HT-29 (cell line): ENCODE measurements at places on chromosomes 5 and 9. TPM values are rescaled to one million over a fixed set of nuclear protein-coding genes. Genes with fewer than 3 reads are reported as not detected.

Gene OSMR
- not detected in 2 replicates for total RNA-seq

Gene MLANA
- total RNA-seq = not detected in 2 replicates

Gene CCL27
- total RNA-seq = not detected in 2 replicates

Gene BAAT
- 0.28 and 0.57 TPM in 2 replicates for total RNA-seq

Gene PMPCA
- 147 and 152 TPM in 2 replicates for total RNA-seq

Gene BSPRY
- 31.5 and 34.1 TPM in 2 replicates for total RNA-seq

Gene TERT
- total RNA-seq = 0.23 and 4.9 TPM in 2 replicates

DNA sequence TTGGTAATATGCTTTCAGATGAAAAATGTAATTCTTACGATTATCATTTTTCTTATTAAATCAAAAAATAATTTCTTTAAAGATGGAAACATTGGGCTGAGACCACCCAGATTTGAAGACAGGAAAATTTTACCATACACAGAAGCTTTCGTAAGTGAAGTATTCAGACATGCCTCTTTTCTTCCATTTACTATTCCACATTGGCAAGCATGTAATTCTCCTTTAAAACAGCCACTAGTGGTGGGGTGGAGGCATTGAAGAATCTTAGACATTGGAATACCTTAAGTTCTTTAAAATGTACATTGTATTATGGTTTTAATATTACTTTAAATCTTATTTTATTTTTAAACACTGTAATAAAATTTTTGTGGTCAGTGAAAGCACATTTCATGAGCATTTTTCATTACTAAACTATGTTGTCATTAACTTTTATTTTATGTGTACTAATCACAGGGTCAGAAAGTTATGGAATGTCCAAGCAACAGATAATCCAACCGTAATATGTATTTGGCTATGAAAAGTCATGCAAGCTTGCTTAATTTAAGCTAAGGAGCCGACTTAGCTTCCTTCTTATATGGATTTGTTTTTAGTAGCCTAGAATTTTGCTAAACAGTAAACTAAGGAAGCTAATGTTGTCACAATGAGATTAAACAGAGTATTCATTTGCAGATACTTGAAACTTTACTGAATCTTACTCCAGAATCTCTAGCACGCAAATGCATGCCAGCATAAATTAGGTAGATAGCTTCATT, 97.4 kb upstream of the ALDH1A1 start:
- peak; percentile 31 for DNase-seq

DNA sequence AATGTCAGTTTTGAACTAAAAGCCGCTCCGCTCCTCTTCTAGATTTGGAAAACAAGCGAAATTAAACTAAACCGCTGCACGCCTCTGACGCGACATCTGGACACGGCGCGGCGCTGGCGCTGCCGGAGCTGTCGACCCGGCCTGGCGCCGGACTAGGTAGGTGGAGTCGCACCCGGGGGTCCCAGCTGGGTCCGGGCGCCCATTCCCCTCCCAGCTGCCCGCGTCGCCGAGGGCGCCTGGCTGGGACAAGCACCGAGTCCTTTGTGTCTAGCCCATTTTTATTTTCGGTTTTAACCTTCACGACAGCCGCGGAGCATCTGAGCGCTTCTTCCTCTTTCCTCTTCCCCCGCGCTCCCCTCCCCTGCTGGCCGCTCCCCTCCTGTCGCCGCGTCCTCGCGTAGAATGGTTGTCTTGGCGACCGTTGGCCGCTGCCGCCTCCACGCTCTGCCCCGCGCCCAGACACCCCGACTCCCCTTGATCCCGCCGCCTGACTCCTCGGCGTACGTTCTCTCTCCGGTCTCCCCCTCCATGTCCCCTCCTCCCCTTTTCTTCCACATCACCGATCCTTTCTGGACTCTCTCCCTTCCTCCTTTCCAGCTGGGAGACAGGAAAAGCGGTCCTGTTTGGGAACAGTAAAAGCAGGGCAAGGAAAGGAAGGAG, 545 bp downstream of the CDKN2B-AS1 start:
- DNase-seq = peak; percentile 88

DNA sequence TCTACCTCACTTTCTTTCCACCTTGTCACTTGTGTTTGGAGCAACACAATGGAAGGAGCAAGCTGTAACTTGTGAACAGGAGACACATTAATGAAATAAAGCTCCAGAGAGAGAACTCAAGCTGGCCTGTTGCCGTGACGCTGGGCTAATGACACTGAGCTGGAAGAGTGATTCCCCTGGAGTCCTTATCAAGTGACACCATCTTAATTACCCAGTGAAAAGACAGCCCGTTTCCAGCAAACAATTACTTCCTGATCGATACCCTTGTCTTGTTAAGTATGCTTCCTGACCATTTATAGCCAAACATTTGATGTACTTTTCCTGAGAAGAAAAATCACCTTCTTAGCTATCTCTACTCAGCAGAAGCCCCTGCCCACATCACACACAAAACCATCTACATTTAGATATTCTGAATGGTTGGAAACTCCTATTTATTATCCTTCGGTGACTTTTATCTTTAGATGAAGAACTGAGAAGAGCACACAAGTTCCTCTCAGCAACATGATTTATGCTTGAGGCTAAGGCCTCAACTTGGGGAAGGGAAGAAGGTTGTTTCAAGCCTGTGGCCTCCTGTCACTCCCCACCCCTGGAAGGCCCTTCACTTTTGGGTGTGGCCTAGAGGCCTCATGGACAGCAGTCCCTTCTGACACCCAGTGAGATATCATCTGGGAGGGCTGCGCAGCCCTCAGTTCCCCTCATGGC, 34.1 kb downstream of the CRHBP start:
- peak; percentile 2 for DNase-seq

GRCh38 chr5:72531496-72532190, 24.4 kb upstream of the ZNF366 start:
- DNase-seq = no peak

GRCh38 chr5:79236362-79236969, 535 bp downstream of the JMY start:
- peak; percentile 46 for DNase-seq

DNA sequence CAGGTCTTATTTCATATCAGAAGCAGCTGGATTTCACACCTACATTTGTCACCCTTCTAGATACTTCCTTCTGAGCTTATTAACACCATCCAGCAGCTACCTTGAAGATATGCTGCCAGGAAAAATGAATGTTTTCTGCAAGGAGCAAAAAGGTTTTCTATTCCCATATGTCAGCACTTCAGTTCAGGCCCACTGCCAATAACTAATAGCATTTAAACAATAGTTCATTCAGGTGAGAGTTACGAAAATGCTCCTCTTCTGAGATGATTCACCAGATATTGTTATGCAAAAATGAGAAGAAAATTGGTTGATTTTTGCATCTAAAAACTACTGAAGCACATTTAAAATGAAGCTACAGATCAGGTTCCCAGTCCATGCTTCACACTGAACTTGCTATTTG, 56.4 kb upstream of the ISL1 start:
- no peak for DNase-seq

- DNase-seq = no peak
Measured at GRCh38 chr5:6517510-6517909, 68.9 kb downstream of the UBE2QL1 start.

DNA sequence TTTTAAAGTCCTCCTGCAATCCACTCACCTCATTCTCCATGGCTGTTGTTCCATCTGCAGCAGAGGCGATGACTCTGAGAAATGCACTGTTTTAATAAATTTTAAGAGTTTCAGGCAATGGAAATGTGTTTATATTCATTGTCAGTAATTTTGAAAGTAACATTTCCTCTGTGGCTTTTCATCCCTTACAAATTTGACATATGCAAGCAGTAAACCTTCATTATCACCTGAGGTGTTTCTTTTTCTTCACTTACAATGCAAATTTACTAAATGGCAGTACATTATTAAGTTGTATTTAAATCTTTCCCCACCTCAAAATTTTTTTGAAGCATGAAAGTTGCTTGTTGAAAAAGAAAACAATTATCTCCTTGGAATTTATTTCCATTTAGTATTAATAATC, 136.9 kb downstream of the DIRAS2 start:
- DNase-seq = no peak

DNA sequence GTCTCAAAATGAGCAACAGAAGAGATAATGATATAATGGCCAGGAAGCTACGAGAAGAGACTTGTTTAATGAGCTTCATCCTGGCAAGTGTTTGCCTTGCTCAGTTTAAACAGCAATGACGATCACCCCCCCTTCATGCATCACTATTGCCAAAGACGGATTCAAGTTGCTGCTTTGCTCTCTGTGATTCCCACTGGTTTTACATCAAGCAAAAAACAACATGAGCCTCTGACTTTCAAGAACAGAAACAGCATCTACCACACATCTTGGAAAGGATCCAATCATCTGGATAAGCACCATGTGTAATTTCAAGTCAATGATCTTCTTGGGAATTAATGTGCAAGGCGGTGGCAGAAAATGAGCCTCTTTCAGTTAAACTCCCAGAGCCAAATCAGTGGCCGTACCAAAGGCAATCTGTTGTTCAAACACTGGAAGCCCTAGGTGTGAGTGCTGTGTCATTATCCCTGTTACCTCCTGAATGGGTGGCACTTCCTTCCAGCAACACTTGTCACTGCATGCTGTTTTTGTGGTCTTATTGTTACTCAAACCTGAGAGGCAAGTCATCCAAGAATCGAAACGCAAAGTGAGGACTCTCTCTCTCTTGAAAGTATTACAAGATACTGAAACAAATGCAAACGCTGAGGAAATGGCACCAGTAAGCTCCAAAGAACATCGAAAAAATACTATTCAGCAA, 72.8 kb downstream of the MED27 start:
- DNase-seq = no peak

DNA sequence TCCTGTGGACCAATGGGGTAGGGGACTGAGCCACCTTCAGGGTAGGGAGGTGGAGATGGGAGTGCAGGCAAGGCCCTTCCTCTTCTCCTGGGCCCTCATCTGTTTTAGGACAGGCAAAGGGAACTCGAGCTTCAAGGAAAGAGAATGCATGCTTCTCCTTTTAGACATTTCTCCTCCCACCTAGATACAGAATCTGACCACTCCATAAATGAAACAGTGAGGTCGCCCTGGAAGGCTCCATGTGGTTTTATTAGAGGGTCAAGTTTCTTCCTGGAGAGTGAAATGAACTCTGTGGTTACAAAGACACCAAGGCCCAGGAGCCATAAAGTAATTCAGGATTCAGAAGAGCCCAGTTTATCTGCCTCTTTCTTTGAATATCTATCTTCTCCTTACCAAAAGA, 14.9 kb downstream of the LHFPL2 start:
- DNase-seq = no peak

DNA sequence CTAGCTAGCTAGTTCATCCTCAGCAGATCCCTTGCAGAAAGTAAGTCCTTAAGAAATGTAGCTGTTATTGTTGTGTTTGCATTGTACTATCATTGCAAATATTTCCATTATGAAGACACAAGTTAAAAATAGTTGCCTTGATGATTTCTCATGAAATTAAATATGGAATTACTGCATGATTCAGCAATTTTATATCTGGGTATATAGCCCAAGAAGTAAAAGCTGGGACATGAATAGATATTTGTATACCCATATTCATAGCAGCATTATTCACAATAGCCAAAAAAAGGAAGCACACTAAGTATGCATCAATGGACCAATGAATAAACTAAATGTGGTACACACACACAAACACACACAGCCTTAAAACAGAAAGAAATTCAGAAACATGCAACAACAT, 6.8 kb downstream of the IFNB1 start:
- DNase-seq = no peak

DNA sequence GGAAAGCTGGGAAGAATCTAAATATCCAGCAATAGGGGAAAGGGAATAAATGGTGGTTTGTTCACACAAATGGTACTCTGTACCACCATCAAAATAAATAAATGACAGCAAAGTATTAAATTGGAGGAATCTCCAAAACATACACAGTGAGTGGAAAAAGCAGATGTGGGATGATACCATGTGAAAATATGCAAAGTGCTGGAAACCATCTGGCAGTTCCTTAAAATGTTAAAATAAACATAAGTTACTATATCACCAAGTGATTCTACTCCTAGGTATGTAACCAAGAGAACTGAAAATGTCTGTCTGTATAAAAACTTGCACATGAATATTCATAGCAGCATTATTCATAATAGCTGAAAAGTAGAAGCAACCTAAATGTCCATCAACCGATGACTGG, 41.9 kb upstream of the TEX48 start:
- no peak for DNase-seq

DNA sequence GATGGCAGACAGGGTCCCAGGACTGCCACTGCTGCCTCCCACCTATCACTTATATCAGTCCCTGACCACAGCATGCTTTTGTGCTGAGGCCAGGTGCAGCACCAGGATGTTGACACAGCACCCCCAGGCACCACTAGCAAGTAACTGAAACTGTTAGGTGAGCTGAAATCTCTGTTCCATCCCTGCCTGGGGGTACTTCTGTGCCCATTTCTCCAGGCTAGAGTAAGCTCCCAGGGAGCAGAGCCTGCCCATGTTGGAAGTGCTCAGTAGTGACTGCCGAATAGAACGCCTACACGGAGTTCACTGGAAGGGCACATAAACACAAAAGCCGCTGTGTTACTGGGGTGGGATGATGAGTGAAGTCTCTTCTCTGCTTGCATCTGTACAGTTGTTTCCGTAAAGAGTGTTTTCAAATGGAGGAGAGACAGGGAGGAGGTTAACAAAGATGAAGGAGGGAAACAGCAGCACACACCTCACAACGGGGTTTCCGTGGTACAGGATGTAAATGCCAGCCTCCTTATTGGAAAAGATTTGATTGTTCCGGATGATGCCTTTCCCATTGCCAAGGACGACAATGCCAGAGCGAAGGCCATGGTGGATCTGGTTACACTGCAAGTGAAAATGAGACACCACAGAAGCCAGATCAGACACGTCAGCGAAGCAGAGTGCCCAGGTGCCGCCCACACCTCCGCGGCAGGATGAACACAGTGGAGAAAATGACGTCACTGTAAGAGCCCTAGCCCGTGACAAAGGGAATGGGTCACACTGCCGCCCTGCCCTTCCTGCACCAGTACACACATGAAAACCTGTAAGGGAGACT, 43.1 kb downstream of the POLR1E start:
- DNase-seq = no peak

- no peak for DNase-seq
Measured at GRCh38 chr5:172488221-172488620, 33.9 kb upstream of the SH3PXD2B start.

GRCh38 chr9:117359910-117360309, 54.9 kb downstream of the ASTN2 start:
- no peak for DNase-seq

DNA sequence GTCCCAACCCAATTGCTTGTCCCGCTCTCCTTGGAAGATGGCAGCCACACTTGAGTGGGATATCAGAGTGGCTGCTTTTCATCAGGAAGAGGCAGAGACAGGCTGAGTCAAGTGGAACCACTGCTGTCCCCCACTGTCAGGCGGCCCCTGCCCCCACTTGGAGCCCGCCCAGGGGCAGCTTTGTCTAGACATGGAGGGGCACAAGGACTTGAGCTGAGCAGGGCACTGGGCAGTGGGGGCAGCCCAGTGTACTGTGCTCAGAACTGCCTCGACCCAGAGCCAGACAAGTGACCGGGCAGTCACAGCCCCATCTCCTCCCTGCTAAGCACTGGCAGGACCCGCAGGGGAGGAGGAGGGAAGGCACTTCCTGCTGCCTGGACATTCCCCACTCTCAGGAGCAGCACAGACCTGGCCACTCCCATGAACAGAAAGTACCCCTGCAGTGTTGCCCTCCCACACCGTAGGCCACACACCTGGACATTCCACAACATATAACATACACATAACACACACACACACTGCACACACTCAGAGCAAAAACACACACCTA, 91.0 kb downstream of the MRPL36 start:
- no peak for DNase-seq
